Caudate nucleus (tissue), 63 donors: ENCODE measurements at places on chromosomes 7 and 10.

DNA sequence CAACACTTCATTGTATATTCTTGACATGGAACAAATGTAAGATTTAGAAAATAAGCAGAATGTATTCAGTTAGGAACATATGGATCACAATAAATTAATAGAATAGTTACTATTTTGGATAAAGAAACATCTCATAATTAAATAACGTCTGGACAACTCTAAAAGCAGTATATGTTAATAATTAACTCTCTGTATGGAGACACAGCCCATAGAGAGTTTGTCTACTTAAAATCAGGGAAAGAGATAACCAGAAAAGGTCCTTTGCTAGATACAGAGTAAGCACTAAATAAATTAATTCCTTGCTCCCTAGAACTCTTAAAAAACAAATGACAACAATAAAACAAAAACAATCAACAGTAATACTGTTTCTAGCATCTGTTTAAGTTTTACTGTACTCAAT is 184.4 kb upstream of the THSD7A start:
- DNase-seq, result no peak

DNA sequence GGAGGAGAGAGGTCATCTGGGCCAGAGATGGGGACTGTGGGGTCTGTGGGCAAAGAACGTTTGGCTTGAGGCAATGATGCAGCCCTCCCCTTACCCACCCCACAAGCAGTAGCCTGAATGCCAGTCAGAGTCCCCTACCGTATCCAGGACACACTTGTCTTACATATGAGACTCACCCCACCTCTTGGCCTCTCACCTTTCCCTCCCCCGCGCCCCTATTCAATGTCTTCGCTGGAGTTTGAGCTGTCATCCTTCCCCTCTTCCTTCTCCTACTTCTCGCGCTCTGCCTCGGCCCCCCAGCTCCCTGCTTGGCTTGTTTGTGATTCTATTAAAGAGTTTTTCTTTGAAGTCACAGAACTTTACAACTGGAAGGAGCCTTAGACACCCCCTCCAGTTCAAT is 8.9 kb downstream of the PRRT4 start:
- no peak for DNase-seq

- DNase-seq, result no peak
Observed at GRCh38 chr10:88152728-88153133, 289.3 kb downstream of the PTEN start.

- no peak for DNase-seq
Observed at GRCh38 chr7:28166982-28167715, 13.4 kb downstream of the JAZF1 start.

DNA sequence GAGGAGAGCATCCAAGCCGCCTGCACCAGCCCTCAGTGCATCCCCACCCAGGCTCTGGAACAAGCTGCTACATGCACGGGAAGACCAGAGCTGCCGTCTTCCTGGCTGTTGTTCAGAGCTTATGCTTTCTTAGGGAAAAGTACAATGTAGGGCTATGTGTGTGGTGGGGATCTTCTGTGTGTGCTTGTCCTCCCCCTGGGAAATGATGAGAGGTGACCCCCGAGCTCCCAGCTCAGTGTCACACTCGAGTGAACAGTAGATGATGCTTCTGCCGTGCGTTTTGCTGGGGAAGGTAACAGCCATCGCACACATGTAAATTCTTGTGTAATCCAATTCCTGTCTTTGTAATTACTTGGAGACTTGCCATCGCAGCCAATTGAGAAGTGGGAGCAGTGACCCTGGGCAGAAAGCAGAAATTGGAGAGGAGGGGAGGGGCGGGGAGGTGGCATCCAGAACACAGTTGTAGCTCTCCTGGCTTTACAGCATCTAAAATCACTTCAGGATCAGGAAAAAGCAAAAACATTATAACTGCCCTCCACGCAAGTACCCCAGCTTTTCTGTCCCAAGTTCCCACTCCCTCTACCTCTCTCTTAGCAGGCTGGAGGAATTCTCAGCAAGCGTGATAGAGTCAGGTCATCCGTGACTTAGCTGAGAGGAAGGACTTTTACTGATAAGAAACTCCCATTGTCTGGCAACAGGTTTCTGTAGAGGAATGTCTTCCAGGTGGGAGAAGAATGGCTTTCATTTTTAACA is 149.6 kb downstream of the TCF7L2 start:
- DNase-seq, result no peak

DNA sequence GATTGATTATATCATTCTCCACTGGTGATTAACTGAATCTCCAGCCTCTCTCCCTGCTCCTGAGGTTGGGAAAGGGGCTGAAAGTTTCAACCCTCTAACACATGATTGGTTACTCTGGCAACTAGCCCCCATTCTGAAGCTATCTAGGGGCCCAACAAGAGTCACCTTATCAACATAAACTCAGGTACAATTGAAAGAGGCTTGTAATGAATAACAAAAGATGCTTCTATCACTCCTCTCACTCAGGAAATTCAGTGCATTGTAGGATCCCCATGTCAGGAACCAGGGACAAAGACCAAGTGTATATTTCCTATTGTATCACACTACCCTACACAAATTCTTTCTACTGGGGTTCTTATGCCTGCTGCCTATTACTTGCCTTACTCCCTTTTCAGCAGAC is 123.9 kb upstream of the SLC13A1 start:
- DNase-seq, result no peak

- no peak for DNase-seq
Observed at GRCh38 chr10:60032723-60033122, 126.4 kb upstream of the CCDC6 start.

GRCh38 chr10:58107506-58107905 is 160.2 kb downstream of the IPMK start:
- no peak for DNase-seq

GRCh38 chr10:129941199-129942018 is 22.7 kb downstream of the EBF3 start:
- no peak for DNase-seq

DNA sequence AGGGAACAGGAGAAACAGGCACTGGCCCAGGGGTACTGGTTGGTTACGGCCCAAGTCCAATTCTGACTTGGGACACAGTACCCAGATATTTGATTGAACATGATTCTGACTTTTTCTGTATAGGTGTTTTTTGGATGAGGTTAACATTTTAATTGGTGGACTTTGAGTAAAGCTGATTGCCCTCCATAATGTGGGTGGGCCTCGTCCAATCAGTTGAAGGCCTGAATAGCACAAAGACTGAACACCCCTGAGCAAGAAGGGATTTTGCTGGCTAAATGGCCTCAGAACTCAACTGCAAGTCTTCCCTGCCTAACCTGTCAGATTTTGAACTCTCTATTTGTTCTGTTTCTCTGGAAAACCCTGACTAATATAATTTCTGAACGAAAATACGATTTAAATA is 222.6 kb downstream of the TEX36 start:
- no peak for DNase-seq

DNA sequence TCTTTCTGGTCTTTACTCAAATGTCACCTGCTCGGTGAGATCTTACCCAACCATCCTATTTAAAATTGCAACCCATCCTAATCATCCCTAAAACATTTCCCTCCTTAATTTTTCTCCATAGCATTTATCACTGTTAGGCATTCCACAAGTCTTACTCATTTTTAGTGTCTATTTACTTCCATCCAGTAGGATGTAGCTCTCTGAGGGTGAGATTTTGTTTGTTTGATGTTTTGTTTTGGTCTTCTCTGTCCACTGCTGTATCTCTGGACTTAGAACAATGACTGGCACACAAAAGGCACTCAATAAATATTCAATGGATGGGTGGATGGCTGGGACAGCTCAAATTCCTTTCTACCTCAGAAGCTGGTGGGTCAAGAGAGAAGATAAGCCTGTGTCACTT is 15.8 kb upstream of the DUSP5 start:
- no peak for DNase-seq

DNA sequence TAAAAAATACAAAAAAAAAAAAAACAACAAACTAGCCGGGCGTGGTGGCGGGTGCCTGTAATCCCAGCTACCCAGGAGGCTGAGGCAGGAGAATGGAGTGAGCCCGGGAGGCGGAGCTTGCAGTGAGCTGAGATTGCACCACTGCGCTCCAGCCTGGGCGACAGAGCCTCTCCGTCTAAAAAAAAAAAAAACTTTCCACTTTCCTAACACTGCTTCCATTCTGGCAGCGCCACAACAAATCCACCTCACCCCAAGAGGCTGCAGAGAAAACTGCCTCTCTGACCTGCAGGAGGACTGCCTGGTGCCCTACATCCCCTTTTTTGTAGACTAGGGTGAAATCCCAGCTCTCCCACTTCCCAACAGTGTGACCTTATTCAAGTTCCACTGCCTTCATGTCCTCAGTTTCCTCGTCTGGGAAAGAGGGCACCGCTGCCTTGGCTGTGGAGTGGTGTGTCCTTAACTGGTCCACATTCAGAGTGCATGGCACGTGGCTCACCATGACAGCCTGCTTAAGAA is 2.6 kb upstream of the MBL2 start:
- DNase-seq, result no peak

GRCh38 chr7:22920672-22921071 is 93.3 kb downstream of the HYCC1 start:
- DNase-seq, result no peak

DNA sequence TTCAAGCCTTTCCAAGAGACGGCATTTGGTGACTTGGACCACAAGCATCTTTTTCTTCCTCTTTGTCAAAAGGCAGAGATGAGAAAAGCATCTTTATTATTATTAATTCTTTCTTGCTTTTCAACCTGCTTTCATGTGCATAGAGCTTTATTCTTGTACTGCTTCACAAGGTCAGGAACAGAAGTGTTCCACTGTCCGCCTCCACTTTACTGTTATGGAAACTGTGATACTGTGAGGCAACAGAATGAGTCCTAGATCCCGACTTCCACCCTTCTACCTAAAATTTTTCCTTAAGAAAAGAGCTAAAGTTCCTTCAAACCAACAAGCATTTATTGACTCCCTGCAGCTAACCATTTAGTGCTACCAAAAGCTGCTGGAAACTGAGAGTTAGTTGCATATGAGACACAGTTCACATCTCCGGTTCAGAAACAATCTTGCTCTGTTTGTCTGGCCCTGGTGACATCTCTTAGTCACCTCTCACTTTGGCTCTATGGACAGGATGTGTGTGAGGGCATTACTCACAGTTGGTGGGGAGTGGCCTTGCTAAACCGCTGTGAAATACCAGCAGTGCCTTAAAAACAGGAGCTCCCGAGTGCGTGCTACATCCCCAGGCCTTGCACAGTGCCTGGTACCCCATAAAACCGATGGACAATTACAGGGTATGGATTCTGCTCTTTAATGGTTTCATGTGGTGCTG is 77.1 kb upstream of the TRIL start:
- no peak for DNase-seq

- DNase-seq, result no peak
Observed at GRCh38 chr7:80380957-80381356, 130.9 kb downstream of the GNAT3 start.

GRCh38 chr7:50151001-50151400 is 58.0 kb upstream of the ZPBP start:
- DNase-seq, result no peak

GRCh38 chr10:8633909-8634308 is 579.4 kb downstream of the GATA3 start:
- no peak for DNase-seq

- no peak for DNase-seq
Observed at GRCh38 chr7:7869651-7870050, 98.9 kb upstream of the GLCCI1 start.

DNA sequence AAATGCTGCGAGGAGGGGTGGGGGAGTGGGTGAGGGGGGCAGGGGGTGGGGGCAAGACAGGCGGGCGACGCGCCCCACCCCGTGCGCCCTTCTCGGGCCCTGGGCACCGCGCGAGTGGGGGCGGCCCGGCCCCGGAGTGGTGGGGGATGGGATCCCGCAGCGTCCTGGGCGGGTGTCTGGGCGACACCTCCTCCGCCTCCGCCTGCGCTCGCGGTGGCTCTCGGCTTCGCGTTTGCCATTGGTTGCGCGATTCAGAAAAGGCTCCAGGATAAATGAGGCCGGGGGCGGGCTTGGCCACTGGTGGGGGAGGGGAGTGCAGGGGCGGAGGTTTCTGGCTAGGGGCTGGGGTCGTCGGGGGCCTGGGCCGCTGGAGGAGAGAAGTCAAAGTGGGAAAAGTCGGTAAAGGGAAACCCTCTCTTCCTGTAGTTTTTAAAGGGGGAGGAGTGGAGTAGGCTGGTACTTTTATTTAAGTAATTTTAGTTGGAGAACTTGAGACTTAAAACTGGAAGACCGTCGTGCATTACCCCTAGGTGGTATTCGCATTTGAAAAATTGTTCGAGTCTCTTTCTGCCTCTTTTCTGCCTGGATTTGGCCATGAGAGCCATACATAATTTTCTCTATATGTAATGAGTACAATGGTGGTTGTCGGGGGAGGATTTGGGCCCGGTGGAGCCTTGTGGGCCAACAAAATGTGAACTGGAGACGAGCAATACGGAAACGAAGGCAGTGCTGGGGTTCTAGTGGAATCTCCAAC is 992 bp upstream of the IGF2BP3 start:
- DNase-seq, result no peak

DNA sequence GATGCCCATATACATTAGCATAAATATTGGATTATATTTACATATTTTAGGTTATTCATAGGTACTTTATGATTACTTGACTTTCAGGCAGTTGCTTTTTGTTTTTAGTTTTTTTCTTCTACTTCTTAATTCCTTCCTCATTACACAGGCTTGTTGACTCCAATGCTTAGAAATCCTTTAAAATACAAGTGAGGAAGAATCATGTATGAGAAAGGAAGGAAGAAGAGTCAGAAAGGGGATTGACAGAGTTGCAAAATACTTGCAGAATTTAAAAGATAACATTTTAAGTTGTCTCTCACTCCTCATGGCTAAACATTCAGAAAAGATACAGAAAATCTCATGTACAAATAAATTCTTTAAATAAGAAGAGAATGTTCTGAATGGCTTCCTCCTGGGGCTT is 61.9 kb downstream of the ATXN7L1 start:
- DNase-seq, result no peak

GRCh38 chr10:124078714-124079113 is 14.7 kb downstream of the CHST15 start:
- no peak for DNase-seq

- no peak for DNase-seq
Observed at GRCh38 chr7:90007001-90007654, 147.1 kb upstream of the STEAP1 start.

DNA sequence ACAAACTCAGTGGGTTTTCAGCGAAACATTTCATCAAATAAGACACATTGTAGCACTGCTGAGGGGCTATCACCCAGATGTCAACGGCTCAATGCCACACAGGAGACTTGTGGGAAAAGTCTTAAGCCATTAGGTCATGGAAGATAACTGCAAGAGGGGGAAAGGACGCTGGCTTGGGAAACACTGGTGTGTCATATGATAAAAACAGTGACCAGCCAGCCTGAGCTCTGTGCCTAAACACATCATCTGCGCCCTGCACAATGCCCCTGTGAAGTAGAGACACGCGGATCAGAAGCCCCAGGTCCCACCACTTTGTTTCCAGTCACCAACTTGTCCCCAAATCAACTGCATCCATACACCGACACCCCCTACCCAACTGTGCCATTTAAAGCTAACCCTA is 116.7 kb downstream of the TNS3 start:
- no peak for DNase-seq
